ENCODE measurements at places on chromosomes 2 and 18. TPM values are rescaled to one million over a fixed set of nuclear protein-coding genes. Genes with fewer than 3 reads are reported as not detected.

THSD7B gene
- 0.22 TPM for polyA plus RNA-seq

KLHL41 gene
- 0.31 TPM for polyA plus RNA-seq

SCN3A gene
- 0.06 TPM for polyA plus RNA-seq

ARHGAP15 gene
- 0.69 TPM for polyA plus RNA-seq

MC4R gene
- not detected for polyA plus RNA-seq

OTX1 gene
- polyA plus RNA-seq: 0.61 TPM

APCDD1 gene
- polyA plus RNA-seq: 16.2 TPM

IL1R2 gene
- 67.2 TPM for polyA plus RNA-seq

RUFY4 gene
- polyA plus RNA-seq: 0.52 TPM

CHRND gene
- polyA plus RNA-seq: not detected

RESP18 gene
- not detected for polyA plus RNA-seq

CCDC88A gene
- polyA plus RNA-seq: 3.3 TPM

GNAL gene
- 1.6 TPM for polyA plus RNA-seq

TEX44 gene
- polyA plus RNA-seq: not detected

KLF7 gene
- 3.0 TPM for polyA plus RNA-seq

DLX1 gene
- 0.06 TPM for polyA plus RNA-seq

INHA gene
- polyA plus RNA-seq: 0.71 TPM

CELF4 gene
- polyA plus RNA-seq: 0.02 TPM

CNNM4 gene
- 3.2 TPM for polyA plus RNA-seq

RAB17 gene
- polyA plus RNA-seq: 7.0 TPM

C2orf80 gene
- not detected for polyA plus RNA-seq

TBR1 gene
- polyA plus RNA-seq: 0.02 TPM

GPR39 gene
- polyA plus RNA-seq: 0.93 TPM

ACVR1 gene
- 5.9 TPM for polyA plus RNA-seq

PARD3B gene
- 1.3 TPM for polyA plus RNA-seq

HOXD3 gene
- polyA plus RNA-seq: 0.77 TPM

ANKRD62 gene
- 0.45 TPM for polyA plus RNA-seq

EFEMP1 gene
- 5.9 TPM for polyA plus RNA-seq

PTPN18 gene
- 20.5 TPM for polyA plus RNA-seq

HOXD12 gene
- not detected for polyA plus RNA-seq
